ENCODE measurements at places on chromosomes 13 and 19. TPM values are rescaled to one million over a fixed set of nuclear protein-coding genes. Genes with fewer than 3 reads are reported as not detected.

- H3K36me3 ChIP-seq, result no peaks in the 10 kb centered on the region
- no peak for DNase-seq
- no peaks in the 10 kb centered on the region for H3K4me1 ChIP-seq
- no peak overlapping the region for H3K27ac ChIP-seq
- H3K27me3 ChIP-seq, result peaks cover 62% of the 10 kb centered on the region
- H3K4me3 ChIP-seq, result no peak overlapping the region
Measured at GRCh38 chr19:28727480-28728159, 485.3 kb downstream of the UQCRFS1 start.

ZNF506 gene
- total RNA-seq, result 11.8 TPM

DNA sequence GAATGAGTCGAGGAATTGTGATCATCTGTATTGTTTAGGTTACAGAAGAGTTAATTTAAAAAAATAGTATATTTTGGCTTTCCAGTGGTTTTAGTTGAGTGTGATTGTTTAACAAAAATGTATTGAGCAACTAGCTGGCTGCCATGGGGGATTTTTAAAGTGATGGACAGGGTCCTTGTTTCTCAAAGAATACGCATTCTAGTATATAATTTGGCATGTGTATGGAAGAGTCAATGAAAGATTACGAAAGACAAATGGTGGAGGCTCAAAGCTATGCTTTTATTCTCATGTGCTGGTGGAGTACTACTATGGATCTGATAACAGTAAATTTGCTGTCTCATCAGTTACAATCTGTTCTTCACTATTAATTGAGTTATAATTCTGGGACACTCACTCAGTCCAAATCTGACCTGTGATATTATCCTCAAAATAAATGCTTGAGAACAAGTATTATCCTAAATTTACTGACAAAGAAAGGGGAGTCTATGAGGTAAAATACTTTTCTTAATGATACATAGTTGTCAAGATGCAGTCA, 240.0 kb downstream of the GPC6 start:
- no peaks in the 10 kb centered on the region for H3K36me3 ChIP-seq
- no peak for DNase-seq
- no peak overlapping the region for H3K27ac ChIP-seq
- no peaks in the 10 kb centered on the region for H3K27me3 ChIP-seq

CFAP97D2 gene
- not detected for total RNA-seq
